Gastrocnemius medialis (tissue), 4 donors: ENCODE measurements at places on chromosomes 1 and 21.

DNA sequence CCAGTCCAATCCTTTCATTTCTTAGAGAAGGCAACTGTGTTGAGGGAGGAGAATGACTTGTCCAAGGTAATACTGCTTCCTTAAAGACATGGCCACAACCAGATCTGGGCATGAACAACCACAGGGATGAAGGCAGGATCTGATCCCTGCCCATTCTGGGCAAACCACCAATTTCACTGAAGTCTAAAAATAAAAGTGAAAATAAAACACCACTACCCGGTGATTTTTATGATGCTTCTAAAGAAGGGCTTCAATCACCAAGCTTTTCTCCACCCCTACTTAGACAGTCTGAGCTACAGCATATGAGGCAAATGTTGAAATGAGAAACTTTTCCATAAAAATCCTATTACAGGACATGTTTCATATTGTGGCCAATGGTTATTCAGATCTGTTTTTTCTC is 133.0 kb downstream of the PTPN14 start:
- no peak for DNase-seq

GRCh38 chr21:32956061-32956656 is 69.6 kb upstream of the OLIG2 start:
- DNase-seq = no peak

GRCh38 chr21:38784458-38785266 is 21.1 kb upstream of the ETS2 start:
- DNase-seq = no peak

- DNase-seq = no peak
Observed at GRCh38 chr1:25109531-25109951, 122.8 kb downstream of the SYF2 start.
